ENCODE measurements at places on chromosomes 5 and 9.
A peak's percentile ranks its signal among the peaks of the same experiment; 100 is the strongest.

DNA sequence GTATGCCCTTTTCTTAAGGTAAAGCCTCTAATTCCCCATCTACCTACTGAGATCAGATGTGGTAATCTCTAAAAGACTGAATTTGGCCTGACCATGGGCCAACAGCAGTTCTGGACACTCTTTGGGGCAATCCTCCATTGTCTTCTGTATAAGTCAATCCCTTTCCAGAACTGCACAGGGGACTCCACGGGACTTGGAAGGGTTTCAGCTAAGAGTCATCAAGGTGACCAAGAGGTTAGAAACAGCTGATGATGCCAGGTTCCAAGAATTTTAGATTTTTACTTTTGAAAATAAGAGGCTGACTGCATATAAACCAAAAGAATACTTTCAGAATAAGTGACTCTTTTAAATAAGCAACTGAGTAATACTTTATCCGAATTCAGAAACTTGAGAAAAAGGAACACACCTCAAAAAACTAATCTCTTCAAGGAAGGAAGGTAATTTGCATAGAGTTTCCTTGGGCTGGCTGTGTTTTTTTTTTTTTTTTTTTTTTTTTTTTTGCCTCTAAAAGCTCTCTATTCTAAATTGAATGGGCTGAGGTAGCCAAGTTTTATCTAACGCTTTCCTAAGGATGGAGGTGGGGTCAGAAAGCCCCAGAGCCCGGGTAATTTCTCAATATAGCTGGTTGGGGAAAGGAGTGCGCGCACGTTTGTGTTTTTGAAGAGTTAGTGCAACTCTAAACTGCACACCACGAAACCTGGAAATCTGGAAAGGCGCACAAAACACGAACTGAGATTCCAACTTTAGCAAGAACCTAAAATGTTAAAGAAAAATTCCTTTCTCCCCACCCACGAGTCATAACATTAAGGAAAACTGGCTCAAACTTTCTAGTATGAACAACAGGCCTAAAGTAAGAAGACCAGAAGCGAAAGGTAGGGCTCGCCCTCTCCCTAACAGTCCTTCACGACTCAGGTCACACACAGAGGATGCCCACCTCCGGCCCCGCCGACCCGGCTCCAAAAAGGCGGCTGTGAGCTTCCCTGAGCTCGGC, 1.3 kb downstream of the VCP start:
- no peak for DNase-seq

DNA sequence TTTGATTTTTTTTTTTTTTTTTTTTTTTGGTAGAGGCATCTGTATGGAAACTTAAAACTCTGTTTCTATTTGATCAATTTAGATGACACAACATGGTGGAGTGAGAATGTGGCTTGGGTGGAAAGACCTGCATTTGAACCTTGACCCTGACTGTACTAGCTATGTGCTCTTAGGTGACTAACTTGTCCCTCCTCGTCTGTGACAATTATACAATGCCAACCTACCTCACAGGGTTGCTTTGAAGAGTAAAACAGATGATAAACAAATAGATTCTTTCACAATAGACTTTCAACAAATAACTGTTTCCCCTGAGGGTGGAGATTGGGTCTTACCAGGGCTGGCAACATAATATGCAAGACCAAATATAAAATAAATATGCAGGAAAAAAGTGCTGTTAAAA, 109.3 kb downstream of the CRB2 start:
- no peak for DNase-seq

GRCh38 chr5:72604798-72605154, 97.6 kb upstream of the ZNF366 start:
- DNase-seq, result no peak

DNA sequence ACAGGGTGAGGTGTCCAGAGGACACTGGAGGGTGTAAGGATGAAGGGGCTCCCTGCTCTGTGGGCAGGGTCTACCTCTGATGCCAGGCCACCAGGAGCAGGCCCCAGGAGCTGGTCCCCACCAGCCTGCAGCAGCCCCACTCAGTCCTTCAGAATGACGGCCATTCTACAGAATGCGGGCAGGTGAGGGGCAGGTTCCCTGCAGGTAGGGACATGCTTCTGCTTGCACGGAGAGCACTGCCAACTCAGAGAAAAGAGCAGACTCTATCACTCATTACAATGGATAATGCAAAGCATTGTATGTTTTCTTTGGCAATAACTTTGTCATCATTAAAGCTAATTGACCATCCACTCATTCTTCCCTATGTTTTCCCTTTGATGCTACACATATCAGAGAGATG, 39.0 kb downstream of the DDX31 start:
- no peak for DNase-seq

GRCh38 chr9:107242073-107243030, 40.7 kb upstream of the RAD23B start:
- DNase-seq, result peak; percentile 69

GRCh38 chr9:104279535-104280177, 185.5 kb downstream of the SMC2 start:
- no peak for DNase-seq

DNA sequence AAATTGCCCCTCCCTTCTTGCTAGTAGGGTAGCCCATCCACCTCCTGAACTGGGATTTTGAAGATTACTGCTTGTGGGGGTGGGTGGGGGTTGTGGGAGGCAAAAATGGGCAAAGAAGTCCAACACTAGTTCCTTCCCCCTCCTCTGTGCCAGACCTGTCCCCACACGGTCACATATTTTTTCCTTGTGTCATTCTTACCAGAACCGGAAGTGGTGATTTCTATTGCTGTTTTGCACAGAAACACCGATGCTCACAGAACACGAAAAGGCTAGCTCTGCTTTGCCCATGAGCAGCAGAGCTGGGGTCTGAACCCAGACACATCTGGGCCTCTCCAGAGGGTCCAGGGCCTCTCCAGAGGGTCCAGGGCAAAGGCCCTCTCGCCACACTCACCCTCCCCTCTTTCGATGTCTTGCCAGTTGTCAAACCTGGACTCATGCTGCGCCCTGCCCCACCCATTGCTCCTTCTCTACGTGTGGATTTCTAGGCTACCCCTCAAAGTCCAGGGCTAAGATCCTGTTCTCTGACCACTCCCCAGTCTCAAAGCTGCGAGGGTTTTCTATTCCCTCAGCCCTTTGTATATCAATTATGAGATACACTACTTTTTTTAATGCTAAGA, 264.4 kb upstream of the MSX2 start:
- DNase-seq, result no peak

- DNase-seq, result no peak
Observed at GRCh38 chr9:34559624-34560455, 29.7 kb downstream of the CNTFR start.

- DNase-seq, result no peak
Observed at GRCh38 chr5:68966596-68966995, 127.2 kb upstream of the SLC30A5 start.

DNA sequence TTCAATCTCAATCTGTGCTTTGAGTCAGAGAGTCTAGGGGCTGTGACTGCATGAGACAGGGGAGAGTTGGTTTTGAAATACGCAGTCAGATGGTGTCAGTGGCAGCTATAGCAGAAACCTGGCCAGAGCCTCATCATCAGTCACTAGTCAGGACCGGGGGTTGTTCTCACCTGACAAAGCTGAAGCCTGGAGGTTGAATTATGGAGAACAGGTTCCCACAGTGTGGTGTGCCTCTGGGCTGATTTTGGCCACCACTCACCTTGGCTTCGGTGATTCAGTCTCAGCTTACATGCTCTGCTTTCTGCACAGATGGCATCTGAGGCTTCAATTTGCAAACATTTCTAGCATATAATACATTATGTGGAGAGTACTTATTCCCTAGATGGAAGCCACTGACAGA, 387.3 kb downstream of the YTHDC2 start:
- DNase-seq, result no peak

DNA sequence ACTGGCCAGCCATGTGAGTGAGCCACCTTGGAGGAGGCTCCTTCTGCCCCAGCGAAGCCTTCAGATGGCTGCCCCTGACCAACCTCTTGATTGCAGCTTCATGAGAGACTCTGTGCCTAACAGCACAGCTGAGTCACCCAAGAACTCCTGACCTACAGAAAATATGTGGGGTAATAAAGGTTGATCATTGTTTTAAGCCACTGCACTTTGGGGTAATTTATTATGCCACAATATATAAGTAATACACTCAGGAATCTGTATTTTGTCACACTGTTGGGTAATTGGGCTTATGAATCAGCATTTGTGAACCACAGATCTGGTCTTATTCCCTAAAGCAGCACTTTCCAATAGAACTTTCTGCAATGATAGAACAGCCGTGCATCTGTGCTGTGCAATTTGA, 24.4 kb upstream of the VDAC1 start:
- DNase-seq, result no peak

All from NCI-H524 treated with DMSO at 0.1 percent for 48 hours (cell line).